ENCODE measurements at places on chromosomes 3 and 15.

DNA sequence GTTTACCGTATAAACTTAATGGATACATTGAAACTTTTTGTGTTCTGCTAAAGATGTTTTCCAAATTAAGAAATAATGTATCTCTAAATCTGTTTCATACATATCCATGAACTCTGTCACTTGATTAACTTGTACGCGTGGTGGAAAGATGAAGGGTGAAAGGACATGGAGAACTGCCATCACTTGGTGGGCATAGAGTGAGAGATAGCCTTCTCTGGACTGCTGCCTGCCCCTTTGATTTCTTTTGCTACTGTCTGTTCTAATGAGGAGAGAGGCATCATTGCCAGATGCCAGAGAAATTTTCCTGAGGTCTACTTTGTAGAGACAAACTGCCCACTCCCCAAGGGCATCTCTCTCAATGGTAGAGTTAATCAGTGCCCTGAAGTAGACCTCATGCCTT is 120.5 kb downstream of the SLMAP start:
- peak; percentile 5 for DNase-seq

GRCh38 chr3:27791956-27792355 is 69.8 kb upstream of the EOMES start:
- no peak for DNase-seq

- peak; percentile 77 for DNase-seq
Measured at GRCh38 chr3:89098964-89099585, 8.3 kb upstream of the EPHA3 start.

GRCh38 chr3:132550579-132551305 is 46.3 kb upstream of the ACKR4 start:
- DNase-seq, result no peak

- peak; percentile 55 for DNase-seq
Measured at GRCh38 chr3:194640829-194641228, 7.6 kb upstream of the TMEM44 start.

- peak; percentile 52 for DNase-seq
Measured at GRCh38 chr15:43901495-43901894, 74.7 kb downstream of the WDR76 start.

DNA sequence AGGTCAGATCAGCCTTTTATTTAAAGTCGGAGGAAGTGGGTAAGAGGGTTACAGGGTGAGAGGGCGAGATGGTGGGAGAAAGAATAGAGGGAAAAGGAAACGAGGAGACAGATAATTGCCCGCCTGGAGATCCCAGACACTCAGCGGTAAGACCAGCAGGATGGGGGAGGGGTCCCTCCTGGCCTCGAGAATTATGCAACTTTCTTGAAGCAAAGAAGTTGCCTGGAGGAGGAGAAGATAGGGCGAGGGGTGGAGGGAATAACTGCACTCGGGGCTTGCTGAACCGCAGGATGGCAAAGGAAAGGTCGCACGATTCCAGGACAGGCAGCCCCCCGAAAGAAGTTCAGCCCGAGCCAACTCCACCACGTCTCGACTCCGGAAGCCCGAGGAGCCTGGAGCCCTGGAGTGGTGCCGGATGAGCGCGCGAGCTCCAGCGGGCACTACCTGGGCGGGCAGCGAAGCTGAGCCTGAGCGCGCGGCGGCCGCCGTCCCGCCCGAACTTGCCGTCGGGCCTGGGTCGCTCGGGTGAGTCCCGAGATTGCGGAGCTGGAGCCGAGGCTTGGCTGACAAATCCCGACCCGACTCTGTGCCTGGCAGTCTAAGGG is 402 bp downstream of the WWTR1 start:
- DNase-seq, result peak; percentile 35

GRCh38 chr15:88586401-88587162 is 34.6 kb upstream of the AEN start:
- no peak for DNase-seq

- DNase-seq, result no peak
Measured at GRCh38 chr3:99708207-99708745, 69.9 kb downstream of the COL8A1 start.

DNA sequence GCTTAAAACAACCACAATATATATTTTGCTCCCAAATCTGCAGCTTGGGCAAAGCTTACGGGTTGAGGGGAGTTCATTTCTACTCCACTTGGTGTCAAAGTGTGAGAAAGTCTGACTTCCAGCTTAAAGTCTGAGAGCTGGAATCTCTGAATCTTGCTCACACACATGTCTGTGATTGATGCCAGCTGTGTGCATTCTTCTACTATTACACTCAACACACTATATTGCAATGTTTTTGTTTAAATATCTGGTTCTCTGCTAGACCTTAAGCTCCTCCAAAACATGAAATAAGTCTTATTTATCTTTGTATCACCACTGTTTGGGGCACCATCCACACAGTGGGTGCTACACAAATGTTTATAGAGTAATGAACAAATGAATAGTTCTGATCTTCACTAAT is 36.7 kb upstream of the SECISBP2L start:
- no peak for DNase-seq

DNA sequence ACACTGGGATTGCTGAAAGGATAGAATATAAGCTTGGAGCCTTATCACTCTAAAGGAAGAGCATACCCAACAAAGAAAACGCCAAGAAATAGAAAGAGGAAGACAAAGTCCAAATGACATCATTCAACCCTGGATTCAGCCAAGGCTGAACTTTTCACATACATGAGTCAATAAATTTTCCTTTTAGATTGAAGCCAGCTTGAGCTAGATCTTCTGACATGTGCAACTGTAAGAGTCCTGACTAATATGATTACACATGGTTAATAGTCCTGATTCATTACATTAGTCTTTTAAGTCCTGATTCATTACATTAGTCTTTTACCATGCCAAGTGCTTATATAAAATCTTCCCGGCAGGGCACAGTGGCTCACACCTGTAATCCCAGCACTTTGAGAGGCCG is 13.6 kb upstream of the DENND6A start:
- DNase-seq, result peak; percentile 58

- DNase-seq, result no peak
Measured at GRCh38 chr3:62161371-62161770, 212.0 kb downstream of the FEZF2 start.

DNA sequence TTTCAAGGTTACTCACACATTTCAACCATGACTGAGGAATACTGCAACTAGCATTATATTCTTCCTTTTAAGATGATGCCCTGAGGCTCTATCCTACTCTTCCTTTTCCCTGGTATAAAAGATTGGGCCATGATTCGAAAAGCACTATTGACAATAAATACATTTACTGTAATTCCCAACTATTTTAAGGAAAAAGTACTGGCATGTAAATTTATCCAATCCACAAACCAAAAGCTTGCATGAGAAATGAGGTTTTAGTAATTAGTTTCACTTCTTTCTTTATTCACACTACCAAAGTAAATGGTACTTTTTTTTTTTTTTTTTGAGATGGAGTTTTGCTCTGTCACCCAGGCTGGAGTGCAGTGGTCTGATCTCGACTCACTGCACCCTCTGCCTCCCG is 310.2 kb downstream of the LRRC3B start:
- DNase-seq, result no peak

Measured in NCI-H82 (cell line).